GM23248 (cell line): ENCODE measurements at places on chromosomes 13 and 19. TPM values are rescaled to one million over a fixed set of nuclear protein-coding genes. Genes with fewer than 3 reads are reported as not detected.

The PSMD8 gene
- 231 and 331 TPM in 2 replicates for total RNA-seq

The ZNF730 gene
- 0.22 and 0.76 TPM in 2 replicates for total RNA-seq

The HRC gene
- not detected in 2 replicates for total RNA-seq

The CRX gene
- total RNA-seq = not detected in 2 replicates

The ATXN8OS gene
- total RNA-seq = not detected in 2 replicates

The SLITRK6 gene
- not detected in 2 replicates for total RNA-seq

The KIR2DL3 gene
- not detected in 2 replicates for total RNA-seq

The APOC4 gene
- total RNA-seq = not detected in 2 replicates
